Esophagus squamous epithelium (tissue), 5 donors: ENCODE measurements at places on chromosomes 2 and 18.

DNA sequence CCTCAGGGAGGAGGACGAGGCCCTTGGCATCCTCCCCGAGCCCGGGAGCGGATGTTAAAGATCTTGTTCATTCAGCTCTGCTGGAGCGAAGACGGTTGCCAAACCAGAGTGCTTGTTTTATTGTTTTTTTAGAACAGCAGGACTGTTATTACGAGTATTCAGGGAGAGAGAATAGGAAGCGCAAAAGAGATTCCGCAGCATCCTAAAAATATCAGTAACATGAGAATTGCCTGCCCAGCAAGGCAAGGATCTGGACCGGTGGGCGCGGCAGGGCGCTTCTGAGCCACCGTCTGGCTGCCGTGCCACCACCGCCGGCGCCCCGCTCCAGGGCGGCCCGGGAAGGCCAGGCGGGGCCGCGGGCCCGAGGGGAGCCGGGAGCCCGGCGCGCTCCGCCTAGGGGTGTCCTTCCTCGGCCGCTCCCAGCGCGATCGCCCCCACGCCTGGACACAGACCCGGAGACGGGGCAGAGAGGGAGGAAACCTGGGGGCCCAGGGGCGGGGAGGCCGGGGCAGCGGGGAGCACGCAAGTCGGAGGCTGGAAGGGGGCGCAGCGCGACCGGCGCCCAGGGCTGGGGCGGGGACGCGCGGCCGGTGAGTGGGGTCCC is 843 bp downstream of the CYS1 start:
- no peak for DNase-seq

- no peak for DNase-seq
Observed at GRCh38 chr18:10463741-10464140, 9.3 kb downstream of the APCDD1 start.

DNA sequence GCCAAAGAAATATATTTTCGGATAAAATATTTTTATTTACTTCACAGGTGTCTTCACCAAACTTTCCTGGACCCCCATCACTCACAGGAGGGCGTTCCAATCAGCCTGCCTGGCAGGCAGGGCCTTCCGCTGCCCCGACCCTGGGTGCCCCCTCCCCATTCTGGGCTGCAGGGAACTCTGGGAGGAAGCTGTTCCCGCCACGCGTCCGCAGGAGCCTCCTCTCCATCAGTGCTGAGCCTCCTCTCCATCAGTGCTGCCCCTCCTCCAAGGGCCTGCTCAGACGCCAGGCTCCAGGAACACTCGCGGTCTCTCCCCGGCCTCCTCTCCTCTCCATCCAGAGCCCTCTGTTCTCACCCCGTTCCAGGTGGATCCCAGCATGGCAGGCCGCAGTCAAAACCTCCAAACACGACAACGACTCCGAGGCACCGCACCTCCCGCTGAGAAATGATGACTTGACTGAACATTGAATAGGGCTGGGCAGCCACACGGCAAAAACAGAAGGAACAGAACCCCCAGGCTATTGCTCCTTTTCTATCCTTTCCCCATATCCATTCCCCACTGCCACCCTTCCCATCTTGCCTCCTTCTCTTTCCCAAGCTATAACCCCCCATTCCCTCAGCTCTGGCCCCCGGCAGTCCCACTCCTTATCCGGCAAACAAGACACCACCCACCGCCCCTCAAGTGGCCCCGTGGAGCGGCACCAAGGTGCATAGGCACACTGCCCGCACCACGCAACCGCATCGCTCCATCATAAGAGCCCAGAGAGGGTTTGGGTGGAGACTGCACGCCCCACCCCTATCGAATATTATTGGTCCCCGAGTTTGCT is 268.6 kb upstream of the RAB6C start:
- no peak for DNase-seq

DNA sequence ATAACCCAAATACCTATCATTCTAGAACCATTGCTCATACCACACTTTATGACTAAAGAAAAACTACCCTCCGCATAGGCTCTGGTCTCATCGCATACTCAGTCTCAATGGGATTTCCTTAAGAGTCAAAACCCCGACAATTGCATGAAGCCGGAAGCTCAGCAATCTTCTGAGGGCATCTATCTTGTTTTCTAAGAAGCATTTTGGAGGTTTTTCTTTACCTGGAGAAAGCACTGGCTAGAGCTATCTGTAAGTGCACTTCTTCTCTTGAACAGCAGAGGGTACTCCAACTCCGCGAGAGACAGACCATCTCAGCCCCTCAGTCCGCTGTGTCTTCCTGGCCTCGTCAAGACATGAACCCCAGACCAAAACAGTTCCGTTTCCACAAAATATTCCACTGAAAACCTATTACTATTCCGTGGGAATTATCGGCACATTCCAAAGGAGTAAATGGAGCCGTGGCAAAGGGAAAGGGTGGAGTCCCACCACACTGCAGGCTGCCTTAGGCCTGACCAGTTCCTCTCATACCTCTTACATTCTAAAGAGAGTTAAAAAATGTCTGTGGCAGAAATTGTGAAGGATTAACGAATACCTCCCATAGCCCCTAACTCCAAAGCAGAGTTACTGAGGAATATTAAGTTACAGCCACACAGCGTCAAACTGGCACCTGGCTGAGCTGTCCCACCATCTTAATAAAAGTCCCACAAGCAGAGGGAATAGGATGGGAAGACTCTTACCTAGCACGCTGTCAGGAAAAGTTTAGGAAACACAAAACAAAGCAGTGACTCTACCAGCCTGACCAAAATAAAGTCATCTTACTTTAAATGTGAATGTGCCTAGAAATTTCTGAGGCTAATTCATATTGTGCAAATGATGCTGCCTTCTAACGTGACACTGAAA is 325.6 kb upstream of the VRK2 start:
- DNase-seq = no peak

DNA sequence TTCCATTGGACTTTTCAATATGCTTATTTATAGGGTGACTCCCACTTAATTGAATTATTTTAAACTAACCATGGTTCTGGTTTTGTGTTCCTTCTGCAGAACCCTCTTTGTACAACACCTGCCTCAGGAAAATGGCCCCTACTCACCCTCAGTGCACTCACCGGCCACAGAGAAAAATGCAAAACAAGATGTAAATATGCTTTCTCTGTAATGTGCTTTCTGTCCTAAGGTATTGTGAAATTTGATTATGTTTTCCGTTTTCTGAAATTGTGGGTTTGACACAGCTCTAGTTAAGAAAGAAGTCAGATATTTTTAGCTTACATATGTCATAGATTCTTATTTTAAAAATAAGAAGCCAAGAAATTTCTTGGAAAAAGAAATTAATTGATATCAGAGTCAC is 357.7 kb upstream of the SMIM21 start:
- DNase-seq = no peak

DNA sequence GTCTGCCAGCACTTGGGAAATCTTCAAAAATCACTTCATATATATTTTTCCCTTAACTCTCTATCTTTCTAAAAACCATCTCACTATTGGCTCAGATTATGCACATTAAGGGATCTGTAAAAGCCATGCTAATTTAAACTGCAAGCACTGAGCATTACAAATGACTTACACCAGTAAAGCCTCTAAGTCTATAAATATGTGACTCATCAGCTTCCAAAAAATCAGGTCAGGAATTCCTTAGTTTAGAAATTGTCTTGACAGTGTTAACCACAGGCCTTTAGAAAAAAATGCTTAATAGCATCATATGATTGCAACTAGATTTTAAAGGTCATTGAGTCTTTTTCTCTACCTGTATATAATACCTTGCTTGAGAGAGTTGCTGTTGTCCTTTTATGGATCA is 1113.6 kb upstream of the PIK3C3 start:
- no peak for DNase-seq

DNA sequence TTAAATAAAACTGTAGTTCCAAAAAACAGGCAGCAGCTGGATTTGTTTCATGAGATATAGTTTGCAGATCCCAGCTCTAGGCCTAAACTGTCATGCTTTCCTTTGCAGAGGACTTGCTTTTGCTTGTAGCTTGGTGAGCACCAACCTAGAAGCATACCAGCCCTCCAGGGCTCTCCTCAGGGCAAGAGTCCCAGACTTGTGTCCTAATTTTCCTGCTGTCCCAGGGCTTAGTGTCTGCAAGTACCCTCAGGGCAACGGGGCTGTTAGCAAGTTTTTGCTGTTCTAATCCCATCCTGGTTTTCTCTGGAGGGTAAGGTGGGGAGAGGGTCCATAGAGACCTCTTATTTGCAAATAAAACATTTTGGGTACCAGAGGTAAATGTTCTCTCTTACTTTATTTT is 59.5 kb downstream of the TMEM17 start:
- DNase-seq = no peak

DNA sequence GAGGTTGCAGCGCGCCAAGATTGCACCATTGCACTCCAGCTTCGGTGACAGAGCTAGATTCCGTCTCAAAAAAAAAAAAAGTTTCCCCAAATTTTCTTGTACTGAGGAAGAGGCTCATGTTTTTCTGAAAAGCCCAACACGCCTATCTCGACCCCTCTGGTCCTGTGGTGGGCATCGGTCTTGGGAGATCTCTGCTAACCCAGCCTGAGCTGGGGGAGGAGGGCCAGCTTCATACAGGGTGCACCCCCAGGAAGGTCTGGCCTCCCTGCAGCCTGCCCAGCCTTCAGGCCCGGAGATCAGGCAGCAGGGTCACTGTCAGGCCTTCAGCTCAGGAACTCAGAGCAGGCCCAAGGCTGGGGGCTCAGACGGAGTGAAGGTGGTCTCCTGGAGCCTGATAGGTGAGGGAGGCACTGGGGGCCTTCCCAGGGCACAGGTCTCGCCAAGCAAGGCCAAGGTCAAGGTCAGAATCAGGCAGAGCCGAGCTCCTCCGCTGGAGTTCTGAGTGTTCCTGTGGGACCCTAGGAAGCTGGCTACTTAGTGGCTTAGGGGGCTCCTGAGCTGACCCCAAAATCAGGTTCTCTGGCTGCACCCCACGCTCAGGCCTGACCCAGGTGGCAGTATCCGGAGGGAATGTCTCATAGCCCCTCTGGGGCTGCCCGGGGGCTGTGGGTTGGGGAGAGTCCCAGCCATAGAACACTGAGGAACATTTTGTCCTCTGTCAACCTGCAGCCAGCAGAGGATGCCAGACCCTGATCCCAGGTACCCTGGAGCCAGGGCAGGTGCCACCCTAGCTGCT is 37.9 kb upstream of the SMAD7 start:
- DNase-seq = no peak

- DNase-seq = no peak
Observed at GRCh38 chr2:240298803-240299709, 136.4 kb upstream of the GPC1 start.

DNA sequence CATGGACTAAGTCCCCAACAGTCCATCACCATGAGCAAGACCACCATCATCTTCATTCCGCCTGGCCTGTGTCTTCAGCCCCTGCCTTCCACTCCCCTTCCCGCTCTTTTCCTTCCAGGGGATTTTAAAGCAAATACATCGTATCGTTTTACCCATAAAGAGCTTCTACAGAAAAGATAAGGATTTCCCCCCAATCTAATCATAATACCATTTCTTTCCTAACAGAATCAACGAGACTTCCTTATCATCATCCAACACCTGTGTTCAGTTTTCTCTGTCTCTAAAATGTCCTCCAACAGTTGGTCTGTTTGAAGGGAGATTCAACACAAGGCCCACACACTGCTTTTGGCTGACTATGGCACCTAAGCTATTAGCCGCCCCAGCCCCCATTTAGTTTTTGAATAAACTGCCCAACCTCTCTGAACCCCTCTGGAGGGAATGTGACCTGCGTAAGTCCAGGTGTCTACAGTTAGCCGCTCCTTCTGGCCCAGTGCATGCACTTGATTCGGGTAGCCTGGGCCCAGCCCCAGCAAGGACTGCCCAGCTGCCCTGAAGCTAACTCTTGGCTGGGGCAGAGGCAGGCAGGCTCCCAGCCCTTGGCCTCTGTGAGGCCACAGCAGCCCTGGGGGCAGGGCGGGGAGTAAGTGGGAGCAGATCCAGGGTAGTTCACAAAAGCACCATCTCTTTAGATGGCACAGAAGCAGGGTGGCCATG is 25.3 kb upstream of the SEMA4C start:
- no peak for DNase-seq

DNA sequence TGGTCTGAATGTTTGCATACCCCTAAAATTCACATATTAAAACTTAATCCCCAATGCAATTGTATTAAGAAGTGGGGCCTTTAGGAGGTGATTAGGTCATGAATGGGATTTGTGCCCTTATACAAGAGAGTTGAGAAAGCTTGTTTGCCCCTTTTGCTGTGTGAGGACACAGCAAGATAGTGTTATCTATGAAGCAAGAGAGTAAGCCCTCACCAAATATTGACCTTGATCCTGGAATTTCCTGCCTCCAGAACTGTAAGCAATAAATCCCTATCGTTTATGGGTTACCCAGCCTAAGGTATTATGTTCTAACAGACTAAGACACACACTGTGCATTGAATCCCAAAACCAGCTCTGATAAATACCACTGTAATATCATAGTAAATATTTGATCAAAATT is 32.2 kb downstream of the NR4A2 start:
- DNase-seq = no peak

DNA sequence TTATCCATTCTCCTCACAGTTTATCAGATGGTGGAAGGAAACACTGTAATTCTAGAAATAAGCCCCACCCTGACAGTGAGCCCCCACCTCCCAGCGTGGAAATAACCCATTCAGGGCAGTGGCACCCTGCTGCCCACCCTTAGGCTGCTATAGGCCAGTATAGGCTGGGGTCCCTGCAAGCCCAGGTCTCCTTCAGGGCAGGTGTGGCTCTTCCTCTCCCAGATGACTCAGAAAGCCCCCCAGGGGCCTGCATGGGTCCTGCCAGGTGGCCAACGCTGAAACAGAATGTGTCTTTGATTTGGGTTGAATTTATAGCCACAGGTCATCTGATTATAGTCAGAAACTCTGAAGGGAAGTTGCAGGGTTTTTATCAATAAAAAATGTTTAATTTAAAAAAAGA is 136.4 kb downstream of the SH3RF3 start:
- DNase-seq = no peak

DNA sequence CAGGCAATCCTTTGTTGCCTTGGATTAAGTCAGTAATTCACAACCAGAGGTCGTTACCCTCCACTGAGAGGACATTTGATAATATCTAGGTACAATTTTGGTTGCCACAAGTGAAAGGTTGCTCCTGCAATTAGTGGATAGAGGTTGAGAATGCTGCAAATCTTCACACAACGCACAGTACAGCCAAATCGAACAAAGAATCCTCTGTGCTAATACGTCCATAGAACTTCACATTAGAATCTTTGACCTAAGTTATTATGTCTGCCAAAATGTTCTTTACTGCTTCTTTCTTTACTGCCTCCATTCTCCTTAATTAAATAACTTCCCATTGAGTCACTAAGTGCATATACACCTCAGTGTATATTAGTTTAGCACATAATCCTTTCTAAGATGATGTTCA is 879.5 kb downstream of the TRIB2 start:
- DNase-seq = no peak

DNA sequence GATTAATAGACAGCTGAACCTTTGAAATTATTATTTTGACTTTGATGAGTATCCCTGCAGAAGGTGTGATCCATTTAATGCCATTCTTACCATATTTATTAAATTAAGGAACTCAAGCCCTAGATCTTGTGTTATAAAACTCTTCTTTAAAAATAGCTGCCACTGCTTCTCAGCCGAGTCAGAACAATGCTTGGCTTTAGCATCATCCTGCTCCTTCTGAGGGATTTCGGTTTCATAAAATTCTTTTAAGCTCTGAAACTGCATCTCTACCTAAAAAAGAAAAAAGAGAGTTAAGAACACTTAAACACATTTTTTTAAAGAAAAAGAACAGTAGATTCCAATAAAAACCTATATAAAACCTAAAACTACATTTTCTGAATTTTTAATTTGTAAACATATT is 70.7 kb upstream of the TTN start:
- DNase-seq = no peak

- DNase-seq = no peak
Observed at GRCh38 chr2:102848366-102848839, 86.6 kb downstream of the TMEM182 start.

GRCh38 chr2:84380875-84381274 is 78.2 kb downstream of the SUCLG1 start:
- no peak for DNase-seq
